ENCODE measurements at places on chromosomes 11 and 22.

DNA sequence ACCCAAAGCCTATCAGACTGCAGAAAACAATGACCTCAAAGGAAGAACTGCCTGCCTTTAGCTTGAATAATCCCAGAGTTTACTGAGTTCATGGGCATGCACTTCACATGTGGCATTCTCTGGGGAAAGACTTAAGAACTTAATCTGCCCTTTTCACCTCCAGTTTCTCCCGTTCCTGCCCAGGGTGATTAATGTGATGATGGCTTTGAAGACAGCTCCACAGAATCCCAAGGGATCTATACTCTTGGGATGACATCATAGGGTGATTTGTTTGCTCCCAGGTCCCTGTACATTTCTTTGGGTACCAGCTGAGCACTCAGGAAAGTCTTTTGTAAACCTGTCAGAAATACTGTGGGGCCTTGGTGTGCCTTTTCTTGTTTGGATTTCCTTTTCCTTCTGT lies 14.0 kb downstream of the FJX1 start:
- DNase-seq: no peak

GRCh38 chr22:47775686-47776085 lies 1013.2 kb downstream of the TBC1D22A start:
- DNase-seq: peak; percentile 8

- DNase-seq: peak; percentile 98
These were observed 10.9 kb upstream of the HBE1 start for GRCh38 chr11:5280582-5281102.

GRCh38 chr22:40009292-40009774 lies 14.6 kb downstream of the FAM83F start:
- DNase-seq: no peak

DNA sequence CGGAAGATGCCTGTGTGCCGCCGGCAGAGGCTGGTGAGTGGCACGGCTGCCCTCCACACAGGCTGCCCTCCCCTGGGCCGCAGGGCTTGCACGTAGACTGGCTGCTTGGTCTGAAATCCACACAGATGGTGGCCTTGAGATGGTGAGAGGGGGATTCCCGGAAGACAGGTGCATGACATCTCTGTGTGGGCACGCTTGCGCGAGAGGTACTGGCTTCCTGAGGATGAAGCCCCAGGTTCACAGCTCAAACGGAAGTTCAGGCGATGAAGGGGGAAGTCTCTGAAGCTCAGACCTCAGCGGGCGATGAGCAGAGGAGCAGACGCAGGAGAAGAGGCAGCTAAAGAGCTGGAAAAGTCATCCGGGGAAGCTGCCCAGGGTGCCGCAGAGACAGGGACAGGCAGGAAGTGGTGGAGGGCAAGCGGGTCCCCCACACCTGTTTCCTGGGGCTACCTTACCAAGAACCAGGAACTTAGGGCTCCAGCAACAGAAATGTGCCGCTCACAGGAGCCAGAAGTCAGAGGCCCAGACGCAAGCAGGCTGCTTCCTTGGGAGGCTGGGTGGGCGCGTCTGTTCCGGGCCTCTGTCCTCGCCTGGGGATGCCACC lies 7.2 kb downstream of the CRELD2 start:
- no peak for DNase-seq

GRCh38 chr11:70448983-70449567 lies 50.7 kb downstream of the CTTN start:
- DNase-seq: no peak

GRCh38 chr11:78615724-78616123 lies 41.1 kb upstream of the NARS2 start:
- DNase-seq: no peak

- DNase-seq: no peak
These were observed 19.0 kb upstream of the LIMK2 start for GRCh38 chr22:31193092-31193491.

DNA sequence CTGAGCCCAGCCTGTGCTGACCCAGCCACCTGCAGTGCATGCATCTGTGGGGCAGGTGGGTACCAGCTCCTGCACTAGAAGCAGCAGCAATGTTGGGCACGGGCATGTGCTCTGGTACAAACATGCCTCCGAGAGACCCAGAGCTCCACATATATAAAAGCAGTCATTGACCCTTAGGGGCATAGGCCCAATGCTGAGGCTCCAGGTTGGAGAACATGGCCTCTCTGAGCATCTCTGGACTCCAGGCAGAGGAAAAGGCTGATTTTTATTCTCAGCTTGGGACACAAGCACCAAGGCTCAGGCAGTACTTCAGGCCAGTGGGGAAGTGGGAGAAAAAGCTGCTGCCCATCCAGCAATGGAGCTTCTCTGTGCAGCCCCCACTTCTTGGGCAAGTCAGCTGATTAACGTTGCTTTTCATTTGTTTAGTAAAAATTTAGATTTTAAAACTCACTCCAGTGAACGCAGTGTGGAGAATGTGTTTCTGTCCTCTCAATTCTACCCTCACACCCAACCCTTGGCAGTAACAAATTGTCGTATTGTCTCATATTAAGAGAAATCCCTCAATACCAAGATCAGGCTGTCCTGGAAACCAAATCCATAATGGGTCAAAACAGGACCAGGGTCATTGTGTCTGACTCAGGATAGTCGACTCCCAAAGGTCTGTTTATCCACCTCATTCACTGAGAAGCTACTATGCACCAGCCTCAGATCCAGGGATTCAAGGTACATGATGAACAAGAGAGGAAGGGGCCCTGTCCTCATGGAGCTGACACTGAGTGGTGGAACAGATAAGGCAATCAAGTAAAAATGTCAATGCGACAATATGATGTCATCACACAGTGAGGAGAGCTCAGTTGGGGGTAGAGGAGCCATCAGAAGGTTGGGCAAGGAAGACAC lies 50.6 kb upstream of the TOP3B start:
- DNase-seq: no peak

- peak; percentile 57 for DNase-seq
These were observed 1.3 kb downstream of the SERPING1 start for GRCh38 chr11:57598831-57599155.

DNA sequence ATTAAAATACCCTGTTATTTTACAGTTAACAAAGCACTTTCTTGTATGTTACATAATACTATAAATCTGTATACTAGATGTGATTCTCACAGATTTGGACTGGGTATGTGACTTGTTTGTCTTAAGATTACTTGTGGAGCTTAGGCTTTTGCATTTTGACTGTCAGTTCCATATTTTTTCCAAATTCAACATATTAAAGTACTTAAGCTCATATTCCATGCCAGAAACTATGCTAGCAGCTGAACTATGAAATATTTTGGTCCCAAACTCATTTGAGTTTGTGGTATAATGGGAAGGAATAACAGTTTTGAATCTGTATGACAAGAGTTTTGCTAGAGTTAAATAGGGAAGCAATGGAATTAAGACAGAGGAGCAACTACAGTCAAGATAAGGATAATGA lies 841.4 kb downstream of the JRKL start:
- no peak for DNase-seq

DNA sequence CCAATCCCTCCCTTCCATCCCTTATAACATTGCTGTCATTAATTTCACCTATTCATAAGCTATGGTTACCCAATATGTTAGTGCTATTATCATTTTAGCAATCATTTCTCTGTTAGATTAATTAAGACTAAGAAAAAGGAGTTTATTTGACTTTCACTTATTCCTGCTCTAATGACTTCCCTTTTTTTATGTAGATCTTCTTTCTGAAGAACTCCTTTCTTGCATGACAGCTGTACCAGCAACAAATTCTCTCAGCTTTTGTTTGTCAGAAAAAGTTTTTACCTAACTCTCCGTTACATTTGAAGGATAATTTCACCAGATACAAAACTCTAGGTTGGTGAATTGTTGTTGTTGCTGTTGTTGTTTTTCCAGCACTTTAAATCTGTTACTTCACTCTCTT lies 28.6 kb upstream of the OR8B8 start:
- no peak for DNase-seq

- DNase-seq: no peak
These were observed 5.1 kb downstream of the PGGHG start for GRCh38 chr11:293852-294661.

GRCh38 chr11:133663135-133663985 lies 131.1 kb upstream of the OPCML start:
- DNase-seq: no peak

DNA sequence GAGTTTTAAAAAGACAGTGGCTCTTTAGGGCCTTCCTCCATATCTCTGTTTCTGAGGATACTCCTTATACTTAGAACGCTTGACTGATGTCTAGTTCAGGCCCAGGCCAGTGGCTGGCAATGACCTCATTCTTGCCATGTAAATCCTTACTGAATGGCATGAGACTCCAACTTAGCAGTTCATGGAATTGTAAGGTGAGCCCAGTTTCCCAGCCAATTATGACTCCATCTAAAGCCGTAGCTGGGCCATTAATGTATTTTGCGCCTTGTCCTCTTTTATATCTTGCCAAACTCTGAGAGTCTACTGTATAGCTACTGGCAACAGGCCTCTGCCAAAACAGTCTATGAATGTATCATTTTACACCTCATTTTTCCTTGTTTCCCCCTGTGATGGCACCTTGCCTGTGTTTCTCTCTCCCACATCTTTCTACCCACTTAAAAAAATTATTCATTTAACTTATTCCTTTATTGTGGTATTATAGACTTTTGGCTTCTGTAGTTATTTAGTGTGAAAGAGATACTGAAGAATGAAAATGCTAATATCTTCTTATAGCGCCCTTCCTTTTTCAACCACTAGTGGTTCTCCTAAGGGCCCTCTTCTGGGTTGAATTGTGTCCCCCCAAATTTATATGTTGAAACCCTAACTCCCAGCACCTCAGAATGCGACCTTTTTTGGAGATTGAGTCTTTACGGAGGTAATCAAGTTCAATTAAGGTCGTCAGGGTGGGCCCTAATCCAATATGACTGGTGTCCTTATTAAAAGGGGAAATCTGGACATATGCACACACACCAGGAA lies 67.4 kb downstream of the ZNRF3 start:
- no peak for DNase-seq

- no peak for DNase-seq
These were observed 958.9 kb upstream of the CNTN5 start for GRCh38 chr11:98061858-98062257.

GRCh38 chr11:72762641-72763304 lies 10.6 kb upstream of the ARAP1 start:
- DNase-seq: no peak

DNA sequence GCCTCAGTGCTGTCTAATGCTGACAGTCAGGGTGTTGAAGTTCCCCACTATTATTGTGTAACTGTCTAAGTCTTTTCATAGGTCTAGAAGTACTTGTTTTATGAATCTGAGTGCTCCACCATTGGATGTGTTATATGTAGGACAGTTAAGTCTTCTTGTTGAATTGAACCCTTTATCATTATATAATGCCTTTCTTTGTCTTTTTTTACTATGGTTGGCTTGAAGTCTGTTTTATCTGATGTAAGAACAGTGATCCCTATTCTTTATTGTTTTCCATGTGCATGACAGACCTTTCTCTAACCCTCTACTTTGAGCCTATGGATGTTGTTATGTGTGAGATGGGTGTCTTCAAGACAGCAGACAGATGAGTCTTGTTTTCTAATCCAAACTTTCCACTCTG lies 107.8 kb upstream of the C11orf58 start:
- DNase-seq: no peak

- no peak for DNase-seq
These were observed 306.3 kb downstream of the CNTN5 start for GRCh38 chr11:99327066-99327465.

GRCh38 chr11:125376117-125376516 lies 119.9 kb downstream of the FEZ1 start:
- no peak for DNase-seq

DNA sequence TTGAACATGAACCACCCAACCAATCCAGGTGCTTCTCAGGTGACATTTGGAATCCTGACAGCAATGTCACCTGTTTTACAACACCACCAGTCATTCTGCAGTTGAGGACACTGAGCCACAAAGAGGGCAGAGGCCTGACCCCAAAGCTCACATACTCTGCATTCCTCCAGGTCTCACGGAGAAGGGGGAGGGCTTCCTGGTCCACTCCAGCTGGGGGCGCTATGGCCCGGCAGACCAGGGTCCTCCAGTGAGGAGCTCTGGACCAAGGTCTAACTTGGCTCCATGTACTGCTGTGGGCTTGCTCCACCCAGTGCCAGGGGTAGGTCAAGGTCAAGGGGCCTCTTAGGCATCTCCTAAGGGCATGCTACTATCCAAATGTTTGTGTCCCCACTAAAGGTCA lies 1.5 kb upstream of the PNPLA3 start:
- DNase-seq: no peak

Data from foreskin keratinocyte (primary cell).